Activated CD8-positive, alpha-beta memory T cell treated with anti-CD3 and anti-CD28 coated beads for 1 hour (primary cell): ENCODE measurements at places on chromosomes 11 and 22.

GRCh38 chr11:128284634-128285033 lies 302.7 kb downstream of the ETS1 start:
- DNase-seq: no peak

GRCh38 chr22:45208993-45209838 lies 31.5 kb downstream of the KIAA0930 start:
- DNase-seq: no peak

DNA sequence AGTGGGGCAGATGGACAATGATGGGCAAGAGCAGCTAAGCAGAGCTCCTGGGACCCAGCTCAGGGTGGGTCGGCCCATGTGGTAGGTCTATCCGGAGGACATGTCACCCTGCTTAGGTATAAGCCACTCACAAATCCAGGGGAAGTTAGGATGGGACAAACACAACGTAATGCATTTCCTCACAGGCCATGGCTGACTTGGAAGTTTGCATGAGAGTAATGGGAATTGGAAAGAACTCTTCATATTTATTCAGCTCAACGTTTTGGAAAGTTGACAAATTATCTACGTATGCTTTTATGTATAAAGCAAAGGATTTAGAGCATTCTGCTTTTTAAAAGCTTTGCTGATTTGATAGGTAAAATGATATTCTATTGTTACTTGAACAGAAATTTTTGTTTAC lies 74.9 kb downstream of the SMCO4 start:
- no peak for DNase-seq

GRCh38 chr11:6623391-6624363 lies 4.5 kb upstream of the TPP1 start:
- no peak for DNase-seq

- no peak for DNase-seq
These were observed 180.9 kb downstream of the KIF18A start for GRCh38 chr11:27926981-27927481.

DNA sequence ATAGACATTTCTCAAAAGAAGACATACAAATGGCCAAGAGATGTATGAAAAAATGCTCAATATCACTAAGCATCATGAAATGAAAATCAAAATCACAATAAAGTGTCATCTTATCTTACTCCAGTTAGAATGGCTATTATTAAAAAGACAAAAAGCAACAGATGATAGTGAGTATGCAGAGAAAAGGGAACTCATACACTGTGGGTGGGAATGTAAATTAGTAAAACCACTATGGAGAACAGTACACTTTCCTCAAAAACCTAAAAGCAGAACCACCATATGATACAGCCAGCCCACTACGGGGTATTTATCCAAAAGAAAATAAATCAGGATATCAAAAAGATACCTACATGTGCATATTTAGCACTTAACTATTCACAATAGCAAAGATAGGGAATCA lies 700.0 kb upstream of the ANO5 start:
- DNase-seq: no peak

DNA sequence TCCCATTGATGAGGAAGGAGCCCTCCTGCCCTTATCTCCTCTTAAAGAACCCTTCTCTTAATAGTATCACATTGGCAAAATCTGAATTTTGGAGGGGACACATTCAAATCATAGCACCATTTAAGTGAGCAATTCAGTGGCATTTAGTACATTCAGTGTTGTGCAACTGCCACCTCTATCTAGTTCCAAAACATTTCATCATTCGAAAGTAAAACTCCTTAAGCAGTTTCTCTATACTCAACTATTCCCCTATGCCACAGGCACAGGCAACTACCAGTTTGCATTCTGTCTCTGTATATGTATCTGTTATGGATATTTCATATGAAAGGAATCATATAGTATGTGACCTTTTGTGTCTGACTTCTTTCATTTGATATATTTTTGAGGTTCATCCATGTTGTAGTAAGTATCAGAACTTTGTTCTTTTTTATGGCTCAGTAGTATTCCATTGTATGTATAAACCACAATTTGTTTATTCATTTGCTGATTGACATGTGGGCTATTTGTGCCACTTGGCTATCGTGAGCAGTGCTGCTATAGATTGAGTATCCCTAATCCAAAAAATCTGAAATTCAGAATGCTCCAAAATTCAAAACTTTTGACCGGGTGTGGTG lies 22.9 kb downstream of the FAR1 start:
- no peak for DNase-seq

DNA sequence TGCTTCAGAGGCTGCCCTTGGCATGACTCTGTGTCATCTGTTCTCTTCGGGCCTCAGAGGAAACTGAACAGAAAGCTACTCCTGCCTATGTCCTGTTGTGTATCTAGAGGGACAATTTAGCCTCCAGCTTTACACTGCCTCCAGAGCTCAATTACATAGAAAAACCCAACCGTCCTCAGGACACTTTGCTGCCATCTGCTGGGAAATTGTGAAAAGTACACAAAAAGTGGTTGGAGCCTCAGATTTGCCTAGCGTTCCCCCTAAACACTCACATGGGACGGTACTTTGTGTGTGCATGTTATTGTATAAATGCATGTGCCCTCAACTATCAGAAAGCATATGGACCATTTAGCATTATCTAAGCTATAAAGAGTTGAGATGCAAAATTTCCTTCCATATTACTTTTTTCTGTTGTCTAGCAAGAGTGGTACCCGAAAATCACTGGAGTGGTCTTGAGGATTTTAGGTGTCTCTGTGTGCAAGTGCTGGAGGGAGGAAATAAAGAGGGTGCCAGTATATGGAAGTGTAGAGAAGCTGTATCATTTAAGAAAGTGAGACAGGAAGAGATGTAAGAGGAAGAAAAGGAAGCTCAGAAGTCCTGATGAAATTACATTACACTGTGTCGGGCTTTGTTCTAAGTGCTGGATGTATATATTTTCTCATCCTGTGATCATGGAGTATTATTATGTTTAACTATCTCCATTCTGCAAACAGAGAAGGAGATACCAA lies 8.7 kb upstream of the MS4A4E start:
- DNase-seq: no peak
